Omental fat pad (tissue), 4 donors: ENCODE measurements at places on chromosomes 2 and 18. TPM values are rescaled to one million over a fixed set of nuclear protein-coding genes. Genes with fewer than 3 reads are reported as not detected.

The MATN3 gene
- 1.8 TPM for total RNA-seq

The RAX gene
- not detected for total RNA-seq

The SPHKAP gene
- not detected for total RNA-seq

The SLC9A2 gene
- total RNA-seq = 0.13 TPM

The FBXO48 gene
- total RNA-seq = 1.3 TPM

The ZNF512 gene
- 21.6 TPM for total RNA-seq

The QPCT gene
- 1.9 TPM for total RNA-seq
